ENCODE measurements at places on chromosomes 7 and 10.

- no peak for DNase-seq
Observed at GRCh38 chr10:47136866-47137265, 163.1 kb upstream of the GDF10 start.

- DNase-seq, result no peak
Observed at GRCh38 chr7:15832996-15833395, 146.5 kb upstream of the MEOX2 start.

- no peak for DNase-seq
Observed at GRCh38 chr10:109259293-109259692, 664.0 kb downstream of the XPNPEP1 start.

DNA sequence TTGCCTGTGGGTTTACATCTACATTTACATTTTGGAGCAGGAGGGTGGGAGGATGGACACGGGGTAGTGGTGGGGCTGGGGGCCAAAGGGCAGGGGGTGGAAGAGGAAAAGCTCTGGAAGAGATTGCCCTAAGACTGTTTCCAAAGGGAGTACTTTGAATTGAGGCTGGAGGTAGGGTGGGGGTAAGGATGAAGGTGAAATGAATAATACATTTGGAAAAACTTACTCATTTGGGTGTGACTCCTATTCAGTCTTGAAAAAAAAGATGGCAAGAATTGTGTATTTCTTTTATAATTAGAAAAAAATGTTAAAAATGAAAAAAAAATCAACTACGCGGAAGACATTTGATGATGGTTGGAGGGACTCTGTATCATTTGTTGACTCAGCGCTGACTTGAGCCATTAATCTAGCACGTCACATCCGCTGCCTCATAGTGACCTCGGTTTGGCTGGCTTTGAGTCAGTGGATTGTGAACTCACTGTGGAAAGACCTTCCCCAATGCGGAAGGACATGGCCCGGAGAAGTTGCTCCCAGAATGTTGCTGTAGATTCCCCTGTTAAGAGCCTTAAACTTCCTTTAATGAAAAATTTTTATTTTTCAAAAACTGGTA, 2.8 kb downstream of the FAM180A start:
- DNase-seq, result peak; percentile 48

- peak; percentile 86 for DNase-seq
Observed at GRCh38 chr10:77899080-77899477, 27.5 kb downstream of the DLG5 start.

GRCh38 chr7:116273283-116273917, 63.1 kb downstream of the TES start:
- peak; percentile 52 for DNase-seq

- no peak for DNase-seq
Observed at GRCh38 chr10:106401967-106402366, 762.5 kb downstream of the SORCS1 start.

GRCh38 chr10:31268444-31269303, 50.3 kb upstream of the ZEB1 start:
- DNase-seq, result no peak

DNA sequence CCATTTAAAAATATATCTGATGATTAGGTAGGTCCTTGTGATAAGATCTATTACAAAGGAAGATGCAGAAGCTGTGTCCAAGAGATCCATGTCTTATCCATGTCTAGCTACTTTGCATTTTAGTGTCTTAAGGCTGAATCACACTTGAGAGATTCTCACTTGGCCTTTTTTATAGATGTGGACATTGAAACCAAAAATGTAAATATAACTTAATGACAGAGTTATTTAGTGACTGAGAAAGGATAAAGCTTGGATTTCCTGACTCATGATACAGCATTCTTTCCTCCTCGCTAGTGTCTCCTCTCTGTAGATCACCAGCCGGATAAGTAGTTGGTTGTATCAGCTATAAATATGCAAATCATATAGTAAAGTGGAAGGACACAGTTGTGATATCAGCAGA, 23.3 kb downstream of the INHBA start:
- no peak for DNase-seq

- peak; percentile 60 for DNase-seq
Observed at GRCh38 chr7:128045766-128046165, 14.5 kb upstream of the LRRC4 start.

- no peak for DNase-seq
Observed at GRCh38 chr10:121087688-121088087, 236.5 kb downstream of the WDR11 start.

GRCh38 chr10:75253281-75254220, 17.8 kb upstream of the COMTD1 start:
- DNase-seq, result no peak

GRCh38 chr7:156236181-156236889, 404.2 kb upstream of the RNF32 start:
- no peak for DNase-seq

DNA sequence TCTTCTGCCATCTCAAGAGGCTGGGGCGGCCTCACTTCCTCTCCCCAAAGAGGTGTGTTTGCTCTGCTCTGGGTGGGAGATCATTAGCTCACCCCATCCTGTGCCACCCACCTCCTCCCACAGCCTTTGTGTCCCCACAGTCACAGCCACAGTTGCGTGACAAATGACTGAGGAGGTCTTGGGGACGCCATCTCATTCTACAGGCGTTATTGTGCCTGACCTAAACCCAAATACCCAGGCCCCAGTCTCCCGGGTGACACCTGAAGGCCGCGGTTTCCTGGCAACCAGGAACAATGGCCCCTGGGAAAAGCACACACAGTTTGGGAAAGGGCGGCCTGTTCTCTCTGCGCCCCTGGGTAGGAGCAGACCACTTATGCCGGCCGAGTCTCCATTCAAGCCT, 51.6 kb downstream of the SLIT1 start:
- no peak for DNase-seq

GRCh38 chr10:12367272-12367671, 17.9 kb downstream of the CAMK1D start:
- DNase-seq, result no peak

DNA sequence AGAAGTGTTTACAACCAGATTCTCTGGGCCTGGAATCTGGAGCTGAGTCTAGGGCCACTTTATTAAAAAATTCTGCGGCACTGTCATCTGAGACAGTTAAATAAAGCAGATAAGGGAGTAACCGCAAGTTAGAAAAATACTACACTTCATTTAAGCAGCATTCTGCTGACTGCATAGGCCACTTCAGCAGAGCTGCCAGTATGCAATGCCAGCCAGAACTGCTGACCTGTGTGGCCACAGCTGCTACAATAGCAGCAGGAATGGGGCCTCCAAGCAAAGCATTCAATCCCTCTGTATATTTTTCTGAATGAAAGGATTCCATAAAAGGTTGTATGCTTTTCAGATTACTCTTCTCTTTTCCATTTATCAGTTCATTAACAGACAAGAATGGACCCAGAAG, 136.0 kb downstream of the COL28A1 start:
- no peak for DNase-seq

Measured in kidney tubule cell (primary cell).